Uterus (tissue), 4 donors: ENCODE measurements at places on chromosomes 2 and 18.

DNA sequence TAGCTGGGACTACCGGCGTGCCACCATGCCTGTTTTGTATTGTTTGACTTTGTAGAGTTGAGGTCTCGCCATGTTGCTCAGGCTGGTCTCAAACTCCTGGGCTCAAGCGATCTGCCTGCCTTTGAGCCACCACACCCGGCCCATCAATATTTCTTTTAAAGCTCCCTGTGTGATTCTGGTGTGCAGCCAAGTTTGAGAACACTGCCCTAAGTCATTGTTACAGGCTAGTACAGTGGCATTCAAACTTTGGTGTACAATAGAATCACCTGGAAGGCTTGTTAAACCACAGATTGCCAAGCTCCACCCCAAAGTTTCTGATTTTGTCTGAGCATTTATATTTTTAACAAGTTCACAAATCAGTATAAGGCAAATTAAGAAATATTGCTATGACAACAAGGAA is 99.9 kb downstream of the RBBP8 start:
- H3K4me1 ChIP-seq: no peaks in the 10 kb centered on the region
- H3K27ac ChIP-seq: no peak overlapping the region
- H3K36me3 ChIP-seq: no peaks in the 10 kb centered on the region
- DNase-seq: no peak
- no peaks in the 10 kb centered on the region for H3K27me3 ChIP-seq

- H3K27ac ChIP-seq: no peak overlapping the region
- DNase-seq: no peak
- no peaks in the 10 kb centered on the region for H3K27me3 ChIP-seq
- no peaks in the 10 kb centered on the region for H3K4me1 ChIP-seq
- H3K4me3 ChIP-seq: no peak overlapping the region
- H3K36me3 ChIP-seq: no peaks in the 10 kb centered on the region
These were observed 568.1 kb upstream of the LINC00305 start for GRCh38 chr18:64717026-64717425.

- no peak overlapping the region for H3K4me3 ChIP-seq
- no peak for DNase-seq
- no peaks in the 10 kb centered on the region for H3K4me1 ChIP-seq
- no peaks in the 10 kb centered on the region for H3K36me3 ChIP-seq
- H3K27me3 ChIP-seq: no peaks in the 10 kb centered on the region
These were observed 299.7 kb downstream of the CDCA7 start for GRCh38 chr2:173654161-173654895.

DNA sequence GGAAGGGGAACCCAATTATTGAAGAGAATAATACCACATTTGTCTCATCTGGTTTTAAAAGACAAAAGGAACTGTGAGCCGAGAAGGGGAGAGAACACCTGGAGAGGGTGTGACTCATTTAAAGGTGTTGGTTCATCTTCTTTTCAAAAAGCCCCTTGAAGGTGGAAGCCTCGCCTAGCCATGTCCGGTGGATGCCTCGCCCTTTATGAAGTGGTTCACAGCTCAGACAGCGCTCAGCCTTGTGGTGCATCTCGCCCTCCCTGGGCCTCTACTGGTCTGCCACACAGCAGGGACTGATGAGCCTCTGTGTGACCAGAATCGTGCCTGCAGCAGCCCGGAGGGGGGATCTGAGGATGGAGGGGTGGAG is 290.0 kb upstream of the CXCR4 start:
- no peak overlapping the region for H3K27ac ChIP-seq
- H3K4me1 ChIP-seq: no peaks in the 10 kb centered on the region
- DNase-seq: no peak
- no peaks in the 10 kb centered on the region for H3K36me3 ChIP-seq
- no peaks in the 10 kb centered on the region for H3K27me3 ChIP-seq

GRCh38 chr2:202204855-202205254 is 33.5 kb downstream of the SUMO1 start:
- no peaks in the 10 kb centered on the region for H3K36me3 ChIP-seq
- no peak for DNase-seq
- H3K4me3 ChIP-seq: no peak overlapping the region
- no peak overlapping the region for H3K27ac ChIP-seq

GRCh38 chr2:21498016-21498415 is 374.2 kb downstream of the TDRD15 start:
- no peak overlapping the region for H3K4me3 ChIP-seq
- no peaks in the 10 kb centered on the region for H3K27me3 ChIP-seq
- no peaks in the 10 kb centered on the region for H3K4me1 ChIP-seq

GRCh38 chr2:105782123-105782522 is 37.4 kb downstream of the NCK2 start:
- no peaks in the 10 kb centered on the region for H3K27me3 ChIP-seq
- H3K4me3 ChIP-seq: no peak overlapping the region
- no peaks in the 10 kb centered on the region for H3K4me1 ChIP-seq
- DNase-seq: no peak
- H3K27ac ChIP-seq: no peak overlapping the region

DNA sequence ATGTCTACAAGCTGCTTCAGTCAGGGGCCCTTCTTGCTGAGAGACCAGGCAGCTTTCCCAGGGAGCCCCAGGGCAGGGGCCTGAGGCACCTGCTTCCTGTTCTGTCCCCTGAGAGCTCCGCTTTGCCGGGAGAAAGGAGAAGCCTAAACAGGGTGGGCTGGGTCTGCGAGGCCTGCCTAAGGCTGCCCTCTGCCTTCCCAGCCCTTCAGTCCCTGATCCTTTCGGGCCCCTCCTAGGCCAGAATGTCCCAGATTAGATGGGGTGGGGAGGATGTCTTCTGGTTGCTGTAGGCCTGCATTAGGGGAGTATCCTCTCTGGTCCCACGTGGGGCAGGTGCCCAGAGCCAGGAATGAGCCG is 72.4 kb downstream of the TGOLN2 start:
- no peaks in the 10 kb centered on the region for H3K36me3 ChIP-seq
- no peak overlapping the region for H3K4me3 ChIP-seq
- H3K4me1 ChIP-seq: no peaks in the 10 kb centered on the region
- H3K27ac ChIP-seq: peak overlapping the region; percentile 44

GRCh38 chr2:111905990-111906735 is 7.8 kb downstream of the MERTK start:
- H3K27ac ChIP-seq: peak overlapping the region; percentile 61
- no peaks in the 10 kb centered on the region for H3K27me3 ChIP-seq
- H3K4me1 ChIP-seq: no peaks in the 10 kb centered on the region
- H3K4me3 ChIP-seq: no peak overlapping the region
- DNase-seq: peak; percentile 25

DNA sequence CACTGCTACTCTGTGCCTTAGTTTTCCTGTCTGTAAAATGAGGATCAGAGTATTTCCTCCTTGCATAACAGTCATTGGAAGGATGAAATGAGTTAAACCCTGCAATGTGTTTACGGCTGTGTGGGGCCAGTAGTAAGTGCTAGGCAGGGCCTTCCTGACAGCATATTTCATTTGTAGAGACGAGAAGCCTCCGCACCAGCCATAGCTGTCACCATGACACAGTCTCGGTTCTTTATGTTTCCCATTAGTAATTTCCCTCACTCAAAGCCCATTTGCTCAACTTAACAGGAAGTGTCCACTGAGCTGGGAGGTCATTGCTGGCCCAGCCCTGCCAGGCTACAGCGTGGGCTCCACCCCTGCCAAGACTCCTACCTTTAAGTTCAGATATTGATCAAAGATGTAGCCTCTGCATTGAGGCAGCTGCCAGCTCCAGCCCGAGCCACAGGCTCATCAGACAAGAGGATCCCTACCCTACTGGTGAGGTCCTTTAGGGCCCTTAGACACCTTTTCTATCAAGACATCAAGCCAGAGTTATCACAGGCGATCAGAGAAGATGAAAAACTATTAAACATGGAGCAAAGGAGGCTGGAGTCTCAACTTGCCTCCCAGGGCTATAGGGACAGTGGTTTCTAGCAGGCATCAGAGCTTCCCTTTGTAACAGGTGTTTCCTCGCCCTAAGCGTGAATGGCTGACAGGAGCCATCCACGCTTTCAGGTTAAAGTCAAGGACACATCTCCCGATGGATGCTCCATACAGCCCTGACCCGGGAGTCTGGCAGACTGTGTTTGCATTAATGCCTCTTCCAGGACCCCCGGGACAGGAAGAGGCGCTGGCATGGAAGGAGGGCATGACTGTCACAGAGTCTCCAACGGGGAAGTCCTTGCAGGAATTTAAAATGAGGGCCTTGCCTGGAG is 251.7 kb downstream of the NDUFA10 start:
- no peak for DNase-seq
- no peaks in the 10 kb centered on the region for H3K4me1 ChIP-seq
- H3K36me3 ChIP-seq: no peaks in the 10 kb centered on the region
- no peaks in the 10 kb centered on the region for H3K27me3 ChIP-seq
- H3K4me3 ChIP-seq: no peak overlapping the region

DNA sequence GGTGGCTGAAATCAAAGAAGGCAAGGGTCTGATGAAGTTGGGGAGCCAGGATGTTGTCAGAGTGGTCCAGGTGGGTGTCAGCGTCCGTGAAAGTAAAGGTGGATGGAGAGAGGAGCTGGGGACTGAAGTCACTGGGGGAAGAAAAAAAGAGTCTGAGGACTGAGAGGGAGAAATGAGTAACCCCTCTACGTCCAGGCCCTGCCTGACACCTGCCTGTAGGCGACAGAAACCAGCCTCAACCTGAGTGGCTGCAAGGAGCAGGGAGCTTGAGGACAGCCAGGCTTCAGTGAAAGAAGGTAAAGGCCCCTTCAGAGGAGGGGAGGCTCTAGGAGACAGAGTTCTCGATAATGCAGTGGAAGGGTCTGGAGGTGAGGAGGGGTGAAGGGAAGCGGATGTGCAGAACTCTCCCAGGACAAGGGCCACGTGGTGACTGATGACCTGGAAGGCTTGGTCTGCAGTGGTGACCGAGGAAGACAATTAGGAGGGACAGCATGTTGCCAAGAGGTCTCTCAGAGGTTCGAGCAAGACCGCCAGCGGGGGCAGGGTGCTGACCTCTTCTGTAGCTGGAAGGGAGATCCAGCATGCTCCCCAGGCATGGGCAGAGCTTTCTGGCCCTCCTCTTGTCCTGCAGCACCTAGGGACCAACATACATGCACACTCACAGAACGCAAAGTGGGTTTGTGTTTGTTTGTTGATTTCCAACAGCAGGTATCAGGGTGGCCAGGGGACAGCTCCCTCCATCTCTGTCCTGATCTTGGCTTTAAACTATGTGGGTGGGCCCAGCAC is 86.6 kb upstream of the TMEM247 start:
- H3K36me3 ChIP-seq: no peaks in the 10 kb centered on the region
- no peak overlapping the region for H3K4me3 ChIP-seq
- H3K4me1 ChIP-seq: no peaks in the 10 kb centered on the region
- no peak for DNase-seq
- no peaks in the 10 kb centered on the region for H3K27me3 ChIP-seq

- DNase-seq: no peak
- H3K27ac ChIP-seq: no peak overlapping the region
- H3K27me3 ChIP-seq: no peaks in the 10 kb centered on the region
- no peaks in the 10 kb centered on the region for H3K36me3 ChIP-seq
- no peak overlapping the region for H3K4me3 ChIP-seq
These were observed 70.1 kb downstream of the SUCLG1 start for GRCh38 chr2:84388921-84389490.

DNA sequence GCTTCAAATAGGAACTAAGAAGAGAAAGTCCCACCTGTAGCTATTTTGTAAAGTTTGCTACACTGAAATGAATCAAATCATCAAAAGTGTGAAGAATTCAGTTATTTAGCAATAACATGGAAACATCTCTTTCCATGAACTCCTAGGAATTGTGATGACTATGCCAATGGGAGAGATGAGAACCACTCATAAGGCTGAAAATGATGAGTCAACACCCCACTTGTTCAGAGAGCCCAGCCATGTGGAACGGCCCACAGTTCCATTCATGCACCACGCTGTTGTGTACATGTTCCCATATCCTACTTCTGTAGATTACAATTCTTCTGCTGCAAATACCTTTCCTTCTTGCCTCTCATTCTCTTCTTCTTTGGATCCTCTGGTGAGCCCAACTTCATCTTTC is 645.5 kb upstream of the ID2 start:
- H3K27ac ChIP-seq: no peak overlapping the region
- no peaks in the 10 kb centered on the region for H3K36me3 ChIP-seq
- H3K27me3 ChIP-seq: no peaks in the 10 kb centered on the region
- H3K4me1 ChIP-seq: no peaks in the 10 kb centered on the region

GRCh38 chr2:204849892-204850291 is 304.6 kb downstream of the PARD3B start:
- H3K4me3 ChIP-seq: no peak overlapping the region
- no peaks in the 10 kb centered on the region for H3K27me3 ChIP-seq
- H3K4me1 ChIP-seq: no peaks in the 10 kb centered on the region
- DNase-seq: no peak

- no peak overlapping the region for H3K27ac ChIP-seq
- H3K4me3 ChIP-seq: no peak overlapping the region
- no peak for DNase-seq
- H3K27me3 ChIP-seq: no peaks in the 10 kb centered on the region
These were observed 25.1 kb downstream of the TTC39C start for GRCh38 chr18:24039671-24040070.

GRCh38 chr18:64566456-64566855 is 417.6 kb upstream of the LINC00305 start:
- no peak overlapping the region for H3K4me3 ChIP-seq
- H3K27me3 ChIP-seq: no peaks in the 10 kb centered on the region
- DNase-seq: no peak
- H3K36me3 ChIP-seq: no peaks in the 10 kb centered on the region

GRCh38 chr2:148593421-148593820 is 51.1 kb upstream of the EPC2 start:
- no peaks in the 10 kb centered on the region for H3K4me1 ChIP-seq
- H3K27me3 ChIP-seq: no peaks in the 10 kb centered on the region
- H3K4me3 ChIP-seq: no peak overlapping the region
- no peak overlapping the region for H3K27ac ChIP-seq
- no peak for DNase-seq

DNA sequence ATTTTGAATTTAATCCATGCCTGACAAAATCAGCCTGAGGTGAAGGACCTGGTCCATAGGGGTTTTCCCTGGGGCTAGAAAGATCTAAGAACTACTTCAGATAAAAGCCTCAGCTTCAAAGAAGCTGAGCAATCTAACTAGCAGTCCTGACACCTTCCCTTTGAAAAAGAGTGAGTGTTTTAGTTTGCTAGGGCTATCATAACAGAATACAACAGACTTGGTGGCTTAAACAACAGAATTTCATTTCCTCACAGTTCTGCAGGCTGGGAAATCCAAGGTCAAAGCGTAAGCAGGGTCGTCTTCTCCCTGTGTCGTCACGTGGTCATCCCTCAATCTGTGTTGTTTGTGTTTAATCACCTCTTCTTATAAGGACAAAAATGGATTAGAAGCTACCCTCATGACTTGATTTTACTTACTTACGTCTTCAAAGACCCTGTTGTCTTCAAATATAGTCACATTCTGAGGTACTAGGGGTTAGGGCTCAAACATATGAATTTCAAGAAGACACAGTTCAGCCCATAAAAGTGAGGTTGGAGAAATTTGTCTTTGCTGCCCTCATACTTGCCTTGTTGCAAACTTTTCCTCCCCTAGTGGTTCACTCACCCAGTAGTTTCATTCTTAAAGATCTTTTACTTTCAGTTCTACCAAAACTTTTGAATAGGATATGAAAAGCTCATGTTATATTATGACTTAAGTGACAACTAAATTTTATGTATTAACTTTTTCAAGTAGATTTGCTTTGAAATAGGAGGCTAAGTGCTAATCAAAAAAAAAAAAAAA is 673.8 kb downstream of the ARHGAP15 start:
- no peaks in the 10 kb centered on the region for H3K27me3 ChIP-seq
- H3K4me1 ChIP-seq: no peaks in the 10 kb centered on the region
